Activated naive CD8-positive, alpha-beta T cell treated with anti-CD3 and anti-CD28 coated beads, Interleukin-2, amount 50 U/mL, for 24 hours (primary cell): ENCODE measurements at places on chromosomes 4 and X.

- no peak for DNase-seq
Measured at GRCh38 chrX:37347420-37347819, 1.7 kb upstream of the PRRG1 start.

DNA sequence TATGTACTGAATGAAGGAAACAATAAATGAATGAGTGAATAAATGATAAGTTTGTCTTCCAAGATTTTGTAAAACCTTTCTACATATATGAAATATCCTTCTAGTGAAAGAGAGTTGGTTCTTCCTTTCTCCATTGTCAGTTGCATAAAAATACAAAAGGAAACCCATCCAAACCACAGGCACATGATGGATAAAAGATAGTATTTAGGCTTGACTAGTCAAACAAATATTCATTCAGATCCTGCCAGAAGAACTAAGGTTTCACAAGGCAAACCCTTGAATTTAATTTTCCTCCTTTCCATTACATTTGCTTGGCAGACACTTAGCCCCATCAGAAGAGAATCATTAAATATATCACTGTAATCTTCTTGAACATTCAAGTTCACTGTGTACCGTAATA, 208.4 kb downstream of the COL25A1 start:
- no peak for DNase-seq

DNA sequence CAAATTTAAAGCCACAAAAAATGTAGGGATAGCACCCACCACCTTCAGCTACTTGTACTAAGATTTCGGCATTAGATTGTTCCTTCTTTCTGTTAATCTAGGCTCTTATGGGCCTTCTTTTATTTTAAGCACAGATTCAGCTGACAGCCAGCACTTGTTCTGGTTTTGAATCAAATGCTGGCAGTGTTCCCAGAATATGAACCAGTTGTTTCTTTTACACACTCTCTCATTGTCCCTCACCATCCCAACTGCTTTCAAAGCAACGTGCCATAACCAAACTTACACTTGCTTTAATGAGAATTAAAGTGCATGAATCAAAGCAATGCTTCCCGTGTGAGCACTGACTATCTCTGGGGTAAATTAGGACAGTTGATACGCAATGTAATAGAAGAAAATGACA, 744.5 kb upstream of the FAM241A start:
- no peak for DNase-seq

GRCh38 chrX:627510-627981, 3.0 kb upstream of the SHOX start:
- no peak for DNase-seq

DNA sequence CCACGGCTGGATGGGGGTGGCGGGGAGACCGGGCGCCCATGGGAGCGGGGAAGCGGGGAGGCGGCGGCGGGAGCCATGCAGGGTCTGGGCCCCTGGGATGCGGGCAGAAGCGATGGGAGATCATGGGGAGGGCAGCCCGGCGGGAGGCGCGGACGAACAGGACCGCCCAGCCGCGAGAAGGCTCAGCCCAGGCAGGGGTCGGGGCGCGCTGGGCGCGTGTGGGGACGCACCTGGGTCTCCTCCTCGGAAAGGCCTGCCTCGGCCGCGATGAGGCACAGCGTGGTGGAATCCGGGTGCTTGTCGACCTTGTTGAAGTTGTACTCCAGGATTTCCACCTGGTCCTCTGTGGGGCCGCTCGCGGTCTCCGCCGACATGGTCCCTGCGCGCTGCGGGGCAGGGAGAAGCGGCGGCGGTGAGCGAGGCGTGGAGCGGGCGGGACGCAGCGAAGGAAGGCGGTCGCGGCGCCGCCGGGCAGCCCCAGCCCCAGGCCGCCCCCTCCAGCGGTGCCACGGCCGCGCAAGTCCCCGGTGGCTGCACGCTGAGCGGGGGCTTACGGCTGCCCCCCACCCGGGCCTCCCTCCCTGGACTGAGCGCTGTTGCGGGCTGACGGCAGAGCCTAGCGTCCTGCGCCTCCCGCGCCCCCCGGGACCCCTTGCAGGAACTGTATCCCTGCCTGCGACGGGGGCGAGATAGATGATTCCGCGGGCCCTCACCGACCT, 25.3 kb downstream of the HOPX start:
- DNase-seq: peak; percentile 43

DNA sequence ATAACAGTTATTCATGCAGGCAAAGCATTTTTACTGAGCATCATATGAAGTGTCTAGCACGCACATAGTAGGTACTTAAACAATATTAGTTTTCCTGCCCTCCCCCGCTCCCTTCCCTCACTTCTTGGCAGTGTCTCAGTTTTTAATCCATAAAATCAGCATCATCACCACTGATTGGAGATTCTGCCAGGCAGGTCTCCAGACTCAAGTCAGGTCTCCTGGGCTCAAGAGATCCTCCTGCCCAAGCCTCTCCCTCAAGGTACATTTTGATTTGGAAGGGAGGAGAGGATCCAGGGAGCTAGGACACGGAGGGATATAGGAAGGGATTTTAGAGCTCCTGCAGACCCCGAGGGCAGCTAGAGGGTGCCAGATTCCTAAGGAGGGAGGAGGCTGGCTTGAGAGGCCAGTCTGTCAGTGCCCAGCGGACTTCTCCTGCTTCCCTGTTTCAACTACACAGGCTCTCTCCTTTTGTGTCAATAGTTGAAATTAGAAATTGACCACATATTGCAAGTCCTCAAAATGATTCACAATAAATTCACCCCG, 4.4 kb upstream of the FAT1 start:
- no peak for DNase-seq

DNA sequence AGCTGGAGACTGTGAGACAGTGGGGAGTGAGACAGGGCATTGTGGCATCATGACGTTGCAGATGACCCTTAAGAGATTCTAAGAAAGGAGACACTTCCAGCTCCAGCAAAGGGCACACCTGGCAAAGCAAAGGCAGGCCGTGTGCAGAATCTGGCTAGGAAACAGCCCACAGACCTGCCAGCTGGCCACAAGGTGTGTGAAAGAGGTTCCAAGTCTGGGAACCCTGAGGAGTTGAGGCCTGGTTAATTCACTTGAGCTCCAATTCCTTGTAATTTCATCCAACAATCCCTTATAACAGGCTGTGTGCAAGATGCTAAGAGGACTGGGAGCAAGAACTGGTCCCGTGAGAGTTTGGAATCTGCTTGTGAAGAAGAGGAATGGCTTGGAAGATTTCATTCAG, 72.8 kb upstream of the FAM9A start:
- no peak for DNase-seq

DNA sequence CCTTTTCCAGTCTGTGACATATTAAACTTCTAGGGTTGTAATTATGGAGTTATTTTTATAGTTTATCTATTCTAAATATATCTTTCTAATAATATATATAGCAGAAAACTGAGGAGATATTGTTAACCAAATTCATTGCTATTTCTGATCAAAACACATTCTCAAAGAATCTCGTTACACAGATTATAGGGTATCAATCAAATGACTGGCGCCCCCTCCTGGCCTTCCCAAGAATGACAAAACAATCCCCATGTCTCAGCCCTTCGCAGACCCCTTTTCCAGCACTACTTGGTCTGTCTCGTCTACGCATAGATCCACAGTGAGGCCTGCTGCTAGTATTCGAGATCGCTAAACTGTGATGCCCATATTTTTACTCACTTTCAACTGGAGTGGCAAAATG, 209.3 kb downstream of the GPC3 start:
- peak; percentile 39 for DNase-seq

DNA sequence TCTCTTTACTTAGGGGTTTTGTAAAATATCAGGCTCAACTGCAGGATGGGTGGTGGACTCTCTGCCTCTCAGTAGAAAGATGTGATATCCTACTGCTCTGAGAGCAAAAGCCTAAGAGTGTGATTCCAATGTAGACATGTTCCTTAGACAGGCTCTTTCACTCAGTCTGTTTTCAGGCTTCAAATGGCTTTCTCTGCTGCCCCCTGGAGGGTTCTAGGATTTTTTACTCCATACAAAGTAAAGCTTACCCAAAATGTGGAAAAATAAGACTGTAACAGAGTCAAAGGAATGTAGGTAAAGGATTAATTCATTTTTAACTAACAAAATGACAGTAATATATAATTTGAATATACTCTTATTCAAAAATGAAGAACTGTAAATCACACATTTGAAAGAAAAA, 32.1 kb downstream of the ZGRF1 start:
- DNase-seq: peak; percentile 6

GRCh38 chr4:20065952-20066351, 185.8 kb upstream of the SLIT2 start:
- DNase-seq: no peak

DNA sequence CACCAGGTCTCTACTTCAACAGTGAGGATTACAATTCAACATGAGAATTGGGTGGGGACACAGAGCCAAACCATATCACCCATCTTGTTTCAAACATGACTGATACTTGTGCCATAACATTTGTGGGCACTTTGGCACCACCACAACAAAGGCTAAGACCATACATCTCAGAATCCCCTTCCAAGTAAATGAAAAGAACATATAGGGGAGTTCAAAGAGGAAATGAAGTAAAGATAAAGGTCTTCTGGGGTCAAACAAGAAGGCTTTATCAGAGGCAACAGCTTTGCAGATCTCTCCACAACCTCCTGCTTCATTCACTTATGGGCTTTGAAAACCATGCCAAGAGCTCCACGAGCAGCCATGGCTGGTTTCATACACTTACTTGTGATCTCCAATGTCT, 122.7 kb downstream of the ANKRD50 start:
- no peak for DNase-seq

- DNase-seq: no peak
Measured at GRCh38 chr4:185651137-185651677, 115.9 kb upstream of the PDLIM3 start.

- no peak for DNase-seq
Measured at GRCh38 chr4:92830771-92831170, 527.0 kb downstream of the GRID2 start.

DNA sequence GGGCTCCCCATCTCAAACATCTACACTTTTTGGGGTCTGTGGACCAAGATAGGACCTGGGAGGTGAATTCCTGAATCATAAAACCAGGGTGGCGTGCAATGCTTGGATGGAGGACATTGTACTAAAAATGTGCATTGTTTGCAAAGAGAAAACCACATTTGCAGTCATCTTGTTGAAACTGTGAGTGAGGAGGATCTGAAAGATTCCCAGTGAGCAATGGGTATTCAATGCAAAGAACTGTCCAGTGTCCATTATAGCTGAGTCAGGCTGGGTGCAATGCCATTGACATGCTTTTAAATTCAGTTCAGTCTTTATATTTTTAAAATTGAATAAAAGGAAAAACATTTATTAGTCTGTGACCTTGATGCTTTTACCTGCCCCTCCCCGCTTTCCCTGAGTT, 215.7 kb downstream of the STK32B start:
- no peak for DNase-seq

DNA sequence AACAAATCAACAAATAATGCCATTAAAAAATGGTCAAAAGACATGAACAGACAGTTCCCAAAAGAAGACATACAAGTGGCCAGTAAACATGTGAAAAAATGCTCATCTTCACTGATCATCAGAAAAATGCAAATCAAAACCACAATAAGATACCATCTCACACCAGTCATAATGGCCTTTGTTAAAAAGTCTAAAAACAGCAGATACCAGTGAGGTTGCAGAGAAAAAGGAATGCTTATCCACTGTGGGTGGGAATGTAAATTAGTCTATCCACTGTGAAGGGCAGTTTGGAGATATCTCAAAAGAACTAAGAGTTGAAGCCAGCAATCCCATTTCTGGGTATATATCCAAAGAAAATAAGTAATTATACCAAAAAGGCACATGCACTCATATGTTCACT, 668.1 kb upstream of the CPEB2 start:
- DNase-seq: no peak

GRCh38 chrX:68631336-68631735, 16.1 kb upstream of the STARD8 start:
- DNase-seq: no peak

DNA sequence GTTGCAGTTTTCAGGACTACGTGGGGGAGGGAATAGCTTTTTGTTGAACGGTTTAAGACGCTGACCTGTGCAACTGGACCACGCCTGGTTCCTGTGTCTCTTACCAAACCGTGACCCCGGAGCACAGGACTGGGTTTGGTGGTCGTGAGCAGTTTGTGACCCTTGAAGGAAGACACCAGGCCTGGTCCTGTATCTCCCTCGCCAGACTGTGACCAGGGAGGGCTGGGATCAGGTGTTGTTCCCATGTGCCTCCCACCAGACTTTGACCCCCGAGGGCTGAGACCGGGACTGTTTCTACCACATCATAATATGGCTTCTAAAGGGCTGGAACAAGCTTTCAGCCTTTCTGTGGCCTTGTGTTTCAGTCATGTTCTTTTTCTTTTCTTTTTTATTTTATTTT, 683 bp downstream of the EBP start:
- DNase-seq: no peak

GRCh38 chr4:118005883-118006282, 28.4 kb upstream of the NDST3 start:
- DNase-seq: no peak

GRCh38 chr4:158914218-158914617, 145.4 kb downstream of the FNIP2 start:
- no peak for DNase-seq

- DNase-seq: no peak
Measured at GRCh38 chr4:987624-988513, 1.0 kb downstream of the IDUA start.

GRCh38 chr4:92012899-92013867, 290.6 kb upstream of the GRID2 start:
- no peak for DNase-seq

GRCh38 chrX:8913655-8914409, 112.6 kb upstream of the FAM9A start:
- no peak for DNase-seq

DNA sequence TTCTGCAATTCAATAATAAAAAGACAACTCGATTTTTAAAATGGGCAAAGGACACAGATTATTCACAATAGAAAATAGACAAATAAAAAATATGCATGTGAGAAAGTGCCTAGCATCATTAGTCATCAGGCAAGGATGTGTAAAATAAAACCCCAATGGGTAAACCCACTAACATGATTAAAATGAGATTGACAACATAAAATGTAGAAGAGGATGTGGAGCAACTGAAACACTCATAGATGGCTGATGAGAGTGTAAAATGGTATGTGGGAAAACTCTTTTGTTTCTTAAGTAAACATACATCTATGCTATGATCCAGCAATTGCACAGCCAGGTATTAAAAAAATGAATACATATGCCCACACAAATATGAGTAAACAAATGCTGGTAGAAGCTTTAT, 177.6 kb downstream of the IQCM start:
- DNase-seq: no peak

DNA sequence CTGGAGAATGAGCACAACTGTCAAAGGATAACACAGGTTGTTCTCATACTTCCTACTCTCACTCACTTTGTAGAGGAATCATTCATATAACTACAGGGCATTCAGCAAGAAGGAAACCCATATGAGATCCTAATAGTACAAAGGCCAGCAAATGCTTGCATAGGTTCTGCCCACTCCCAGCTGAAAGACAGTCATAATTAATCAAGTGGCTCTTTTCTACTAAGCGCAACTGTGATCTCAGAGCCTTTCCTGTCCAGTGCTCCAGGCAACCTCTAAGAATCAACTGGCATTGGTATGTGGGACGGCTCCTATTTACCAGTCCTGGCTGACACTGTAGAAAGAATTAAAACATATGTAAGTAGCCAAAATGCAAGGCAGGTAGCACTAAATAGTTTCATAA, 18.9 kb upstream of the MND1 start:
- no peak for DNase-seq
